ENCODE measurements at places on chromosomes 12 and 14. TPM values are rescaled to one million over a fixed set of nuclear protein-coding genes. Genes with fewer than 3 reads are reported as not detected.

DNA sequence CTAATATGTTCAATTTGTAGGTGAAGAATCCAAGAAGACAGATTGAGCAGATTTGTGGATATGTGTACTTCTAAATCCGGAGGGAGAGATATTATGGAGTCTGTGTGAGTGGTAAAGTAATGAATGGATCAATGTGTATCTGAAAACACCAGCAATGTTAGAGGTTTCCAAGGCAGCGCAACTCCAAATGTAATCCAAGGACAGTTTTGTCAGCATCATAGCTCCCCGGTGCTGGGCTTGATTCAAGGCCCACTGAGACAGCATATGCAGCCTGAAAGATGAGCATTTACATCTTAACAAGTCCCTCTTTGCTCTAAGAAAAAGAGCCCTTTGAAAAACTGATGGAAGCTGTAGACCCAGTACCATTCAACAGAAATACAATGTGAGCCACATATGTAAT is 38.3 kb upstream of the FRMD6 start:
- DNase-seq: no peak
- H3K36me3 ChIP-seq: no peaks in the 10 kb centered on the region
- no peak overlapping the region for H3K4me3 ChIP-seq
- H3K27ac ChIP-seq: no peak overlapping the region
- no peaks in the 10 kb centered on the region for H3K4me1 ChIP-seq
- H3K27me3 ChIP-seq: no peaks in the 10 kb centered on the region

DNA sequence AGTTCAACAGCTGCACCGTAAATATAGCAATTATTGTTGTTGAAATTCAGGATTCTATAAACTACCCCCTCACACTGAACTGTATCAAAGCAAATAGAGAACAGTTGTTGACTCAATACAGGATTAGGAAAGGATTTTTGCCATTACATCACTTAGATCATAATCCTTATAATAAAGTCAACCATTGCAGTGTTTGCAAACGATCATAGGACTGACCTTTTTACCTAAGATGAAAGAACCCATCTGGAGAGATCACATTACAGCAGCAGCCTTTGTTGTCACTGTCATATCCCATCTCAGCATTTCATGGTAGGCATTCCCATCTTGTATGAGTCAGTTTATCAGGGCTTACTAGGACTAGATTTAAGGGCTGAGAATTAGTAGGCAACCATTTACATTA is 96.1 kb downstream of the IPO8 start:
- no peaks in the 10 kb centered on the region for H3K36me3 ChIP-seq
- H3K27me3 ChIP-seq: no peaks in the 10 kb centered on the region
- H3K4me3 ChIP-seq: no peak overlapping the region
- 0 out of 2 replicates have a peak, but pooled peaks cover 3% of the 10 kb centered on the region for H3K4me1 ChIP-seq

DNA sequence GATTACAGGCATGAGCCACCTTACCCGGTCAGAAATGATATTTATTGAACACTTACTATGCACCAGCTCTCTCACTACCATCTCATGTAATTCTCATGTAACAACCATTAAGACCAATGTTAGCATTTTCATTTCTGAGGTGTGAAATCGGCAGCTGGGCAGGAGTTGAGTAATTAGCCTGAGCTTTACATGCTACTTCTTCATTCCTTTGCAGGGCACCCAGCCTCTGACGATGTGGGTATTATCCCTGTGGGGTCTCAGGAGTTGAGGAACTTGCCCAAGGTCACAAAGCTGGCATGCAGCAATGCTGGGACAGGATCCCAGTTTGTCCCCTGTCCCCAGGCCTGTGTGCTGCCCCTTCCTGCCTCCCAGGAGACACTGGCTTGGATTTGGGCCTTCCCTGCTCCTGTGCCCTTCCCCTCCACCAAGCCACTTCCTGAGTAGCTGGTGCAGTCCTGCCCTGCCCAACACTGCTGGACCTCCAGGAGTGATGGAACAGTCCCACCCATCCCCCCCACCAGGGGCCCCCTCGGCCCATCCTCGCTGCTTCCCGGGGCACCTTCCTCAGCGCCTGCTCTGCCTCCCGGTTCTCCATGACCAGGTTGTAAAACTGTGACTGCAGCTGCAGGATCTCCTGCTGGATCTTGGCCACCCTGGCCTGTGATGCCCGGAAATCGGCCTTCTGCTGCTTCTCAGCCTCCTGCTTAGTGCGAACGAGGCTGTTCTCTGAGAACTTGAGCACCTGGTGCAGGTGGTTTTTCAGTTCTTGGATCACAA is 14.7 kb downstream of the RITA1 start:
- no peaks in the 10 kb centered on the region for H3K27me3 ChIP-seq
- H3K27ac ChIP-seq: no peak overlapping the region
- no peak for DNase-seq
- no peaks in the 10 kb centered on the region for H3K4me1 ChIP-seq

GRCh38 chr12:71954083-71954778 is 15.6 kb downstream of the TPH2 start:
- no peak overlapping the region for H3K27ac ChIP-seq
- H3K4me1 ChIP-seq: peaks cover 39% of the 10 kb centered on the region
- DNase-seq: no peak
- no peaks in the 10 kb centered on the region for H3K27me3 ChIP-seq
- H3K4me3 ChIP-seq: no peak overlapping the region

DNA sequence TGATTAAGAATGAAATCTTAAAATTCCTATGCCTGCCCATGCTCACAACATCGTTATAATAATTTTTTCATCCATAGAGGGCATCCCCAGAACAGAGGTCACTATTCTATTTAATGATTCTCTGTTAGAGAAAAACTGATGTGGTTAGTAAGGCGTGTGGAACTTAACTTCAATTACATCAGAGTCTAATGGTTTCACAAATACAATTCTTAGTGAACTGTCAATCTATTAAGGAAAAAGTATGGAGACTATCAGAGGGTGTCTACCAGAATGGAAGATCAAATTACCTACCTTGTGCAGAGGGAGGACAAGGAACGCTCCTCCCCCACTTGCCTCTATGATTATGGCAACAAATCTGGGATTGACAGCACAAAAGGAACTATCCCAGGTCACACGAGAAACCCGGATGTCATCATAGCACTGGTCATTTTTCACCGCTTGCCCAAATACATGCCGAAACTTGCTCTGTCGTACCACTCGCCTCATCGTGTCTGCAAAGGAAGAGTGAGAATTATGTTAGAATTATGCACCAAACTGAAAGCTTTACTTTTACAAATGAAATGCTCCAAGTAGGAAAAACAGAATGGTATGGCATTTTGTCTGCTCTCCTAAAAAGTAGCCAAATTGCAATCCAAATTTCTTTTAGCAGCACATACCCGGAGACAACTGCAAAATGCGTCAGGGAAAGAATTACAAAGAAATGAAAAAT is 30.3 kb downstream of the CORO1C start:
- no peaks in the 10 kb centered on the region for H3K36me3 ChIP-seq
- no peaks in the 10 kb centered on the region for H3K27me3 ChIP-seq
- no peak overlapping the region for H3K4me3 ChIP-seq
- DNase-seq: no peak

DNA sequence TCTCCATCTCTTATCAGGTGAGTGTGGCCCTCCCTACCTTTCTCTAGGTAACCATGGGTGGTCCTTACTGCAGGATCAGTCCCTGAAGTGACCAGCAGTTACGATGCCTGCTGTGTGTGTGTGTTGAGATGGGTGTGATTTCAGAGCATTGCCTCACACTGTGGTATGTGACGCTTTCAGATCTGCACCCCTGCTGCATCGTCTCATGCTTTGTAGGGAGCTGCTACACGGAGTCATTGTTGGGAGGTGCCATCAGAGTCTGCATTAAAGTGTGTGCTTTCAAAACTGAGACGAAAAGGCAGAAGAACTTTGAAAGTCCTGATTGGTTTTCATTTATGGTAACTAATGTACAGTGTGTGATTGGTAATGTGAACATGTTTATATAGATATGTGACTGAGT is 150.5 kb downstream of the PELI2 start:
- H3K4me3 ChIP-seq: no peak overlapping the region
- H3K4me1 ChIP-seq: no peaks in the 10 kb centered on the region
- no peaks in the 10 kb centered on the region for H3K36me3 ChIP-seq
- DNase-seq: peak; percentile 3
- no peak overlapping the region for H3K27ac ChIP-seq

- H3K27ac ChIP-seq: no peak overlapping the region
- DNase-seq: no peak
- H3K36me3 ChIP-seq: no peaks in the 10 kb centered on the region
- H3K4me3 ChIP-seq: no peak overlapping the region
- H3K27me3 ChIP-seq: no peaks in the 10 kb centered on the region
These were observed 32.6 kb upstream of the CD9 start for GRCh38 chr12:6167327-6168280.

GRCh38 chr14:85532374-85533022 is 2.6 kb downstream of the FLRT2 start:
- no peak overlapping the region for H3K27ac ChIP-seq
- H3K27me3 ChIP-seq: peaks cover 81% of the 10 kb centered on the region
- no peaks in the 10 kb centered on the region for H3K36me3 ChIP-seq
- H3K4me1 ChIP-seq: peaks cover 55% of the 10 kb centered on the region
- H3K4me3 ChIP-seq: peak overlapping the region; percentile 83

The PTCSC3 gene
- not detected for total RNA-seq

The DPPA3 gene
- 2.8 TPM for total RNA-seq

The TMEM179 gene
- 5.0 TPM for total RNA-seq

The GLI1 gene
- 18.1 TPM for total RNA-seq

All from GM23338 (cell line).